ENCODE measurements at places on chromosomes 12 and 14.
A peak's percentile ranks its signal among the peaks of the same experiment; 100 is the strongest.

GRCh38 chr12:5904969-5905368, 40.1 kb downstream of the ANO2 start:
- no peak for DNase-seq

- DNase-seq = no peak
These were observed 659.5 kb downstream of the TMEM121 start for GRCh38 chr14:106185837-106186233.

GRCh38 chr12:126807312-126807865, 1459.6 kb upstream of the TMEM132C start:
- no peak for DNase-seq

DNA sequence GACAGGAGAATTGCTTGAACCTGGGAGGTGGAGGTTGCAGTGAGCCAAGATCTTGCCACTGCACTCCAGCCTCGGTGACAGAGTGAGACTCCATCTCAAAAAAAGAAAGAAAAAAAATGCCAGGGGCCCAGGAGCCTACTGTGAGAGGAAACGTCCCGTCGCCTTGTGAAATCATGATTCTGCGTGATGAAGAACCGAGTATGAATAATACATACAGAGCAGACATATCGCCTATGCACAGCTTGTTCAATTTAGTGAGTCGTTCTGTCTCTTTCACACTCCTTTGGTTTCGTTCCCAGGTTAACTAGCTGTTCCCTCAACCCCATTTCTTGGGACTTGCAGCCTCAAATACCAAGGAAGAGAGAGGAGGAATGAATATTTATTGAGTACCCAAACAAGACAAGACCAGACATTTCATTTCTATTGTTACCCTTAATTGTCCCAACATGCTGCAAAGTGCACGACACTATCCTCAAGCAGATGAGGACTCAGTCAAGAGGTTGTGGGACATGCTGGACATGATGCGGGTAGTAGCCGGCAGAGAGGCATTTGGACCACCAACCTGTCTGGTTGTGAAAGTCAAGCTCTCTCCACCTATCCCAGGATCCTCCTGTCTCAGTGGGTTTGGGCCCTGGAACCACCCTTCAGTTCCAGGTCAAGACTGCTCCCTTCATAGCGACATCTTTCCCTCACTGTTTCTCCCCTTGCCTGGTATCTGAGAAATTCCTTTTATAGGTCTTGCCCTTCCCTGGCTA, 8.6 kb upstream of the CD27 start:
- DNase-seq = no peak

GRCh38 chr14:68951800-68952530, 27.1 kb downstream of the ACTN1 start:
- no peak for DNase-seq

DNA sequence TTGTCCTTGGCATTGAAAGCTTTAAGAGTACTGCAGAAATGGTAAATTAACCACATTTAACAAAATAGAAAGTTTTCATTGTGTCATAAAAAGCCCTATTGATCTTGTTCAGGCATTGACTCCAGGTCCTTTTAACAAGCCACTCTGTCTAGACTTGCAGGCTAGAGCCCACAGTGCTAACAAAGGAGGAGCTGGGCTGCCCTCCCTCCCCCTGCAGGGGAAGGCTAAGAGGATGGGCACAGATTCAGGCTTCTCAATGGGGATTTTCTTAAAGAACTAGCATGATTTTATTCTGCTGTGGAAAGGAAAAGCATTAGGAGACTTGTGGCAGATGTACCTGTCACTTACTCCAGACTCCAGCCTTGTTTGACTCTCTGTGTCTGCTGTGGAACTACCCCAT, 463.6 kb downstream of the NRXN3 start:
- peak; percentile 6 for DNase-seq

DNA sequence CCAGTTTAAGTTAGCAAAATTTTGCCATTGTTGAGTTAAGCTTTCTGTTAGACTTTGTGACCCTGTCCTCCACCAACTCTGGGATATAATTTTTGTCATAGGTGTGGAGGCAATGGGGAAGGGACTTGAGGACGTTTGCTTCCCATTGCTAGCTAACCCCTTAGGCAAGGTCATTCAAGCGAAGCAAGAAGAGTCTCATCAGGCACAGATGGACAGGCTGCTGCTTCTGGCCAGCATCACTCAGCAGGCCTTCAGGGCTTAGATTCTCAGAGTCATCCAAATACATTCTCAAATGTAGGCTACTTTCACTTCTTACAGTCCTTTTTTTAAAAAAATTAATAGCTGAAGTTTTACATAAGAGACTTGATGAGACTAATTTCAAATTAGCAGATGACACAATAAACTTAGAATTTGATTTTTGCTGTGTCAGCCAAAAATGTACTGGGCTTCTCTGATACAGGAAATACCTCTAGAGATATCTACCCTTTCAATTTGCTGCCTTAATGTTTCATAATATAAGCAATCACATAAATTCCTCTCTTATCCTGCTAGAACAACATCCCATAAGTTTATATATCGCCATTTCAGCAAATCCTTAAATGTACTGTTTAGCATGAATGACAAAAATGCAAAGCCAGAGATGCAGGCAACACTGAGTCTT, 875.2 kb downstream of the FLRT2 start:
- no peak for DNase-seq

- DNase-seq = no peak
These were observed 399.8 kb upstream of the SOX5 start for GRCh38 chr12:24349051-24349799.

DNA sequence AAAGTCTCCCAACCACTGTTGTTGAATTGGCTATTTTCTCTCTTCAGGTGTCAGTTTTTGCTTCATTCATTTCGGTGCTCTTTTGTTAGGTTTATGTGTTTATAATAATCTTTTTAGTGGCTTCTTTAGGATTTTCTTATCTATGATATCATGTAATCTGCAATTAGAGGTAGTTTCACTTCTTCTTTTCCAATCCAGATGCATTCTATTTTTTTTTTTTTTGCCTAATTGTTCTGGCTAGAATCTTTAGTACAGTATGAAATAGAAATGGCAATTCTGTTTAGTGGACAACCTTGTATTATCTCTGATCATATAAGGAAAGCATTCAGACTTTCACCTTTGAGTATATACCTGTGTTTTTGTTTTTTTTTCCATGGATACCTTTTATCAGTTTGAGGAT, 17.4 kb downstream of the CNOT2 start:
- no peak for DNase-seq

GRCh38 chr12:88642675-88643431, 62.6 kb upstream of the KITLG start:
- no peak for DNase-seq

- no peak for DNase-seq
These were observed 98.2 kb downstream of the SRGAP1 start for GRCh38 chr12:63942464-63943241.

DNA sequence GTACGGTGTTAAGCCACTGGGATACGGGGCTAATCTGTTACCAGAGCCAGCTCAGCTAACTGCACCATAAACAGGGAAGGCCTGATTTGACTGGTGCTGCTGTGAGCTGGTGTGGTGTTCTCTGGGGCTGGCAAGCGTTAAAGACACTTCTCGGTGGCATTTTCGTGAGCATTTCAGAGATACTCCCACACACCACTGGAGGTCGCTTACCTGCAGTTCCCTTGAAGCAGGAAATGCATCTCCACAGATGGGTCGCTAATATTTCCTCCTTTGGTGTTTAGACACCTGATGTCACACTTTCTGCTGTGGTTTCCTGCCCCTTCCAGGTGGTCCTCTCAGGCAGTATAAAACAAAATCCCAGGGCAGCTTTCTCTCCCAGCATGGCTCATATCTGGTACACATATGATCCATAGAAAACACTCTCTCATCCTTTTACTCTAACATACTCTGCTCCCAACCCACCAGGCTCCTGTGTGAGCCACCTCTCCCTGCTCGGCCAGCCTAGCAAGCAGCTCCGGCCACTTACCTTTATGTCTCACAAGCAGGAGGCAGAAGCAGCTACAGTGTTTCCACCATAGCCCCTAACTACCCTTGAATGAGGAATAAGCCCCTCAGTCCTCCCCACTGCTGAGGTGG, 129.9 kb upstream of the GRIN2B start:
- no peak for DNase-seq

DNA sequence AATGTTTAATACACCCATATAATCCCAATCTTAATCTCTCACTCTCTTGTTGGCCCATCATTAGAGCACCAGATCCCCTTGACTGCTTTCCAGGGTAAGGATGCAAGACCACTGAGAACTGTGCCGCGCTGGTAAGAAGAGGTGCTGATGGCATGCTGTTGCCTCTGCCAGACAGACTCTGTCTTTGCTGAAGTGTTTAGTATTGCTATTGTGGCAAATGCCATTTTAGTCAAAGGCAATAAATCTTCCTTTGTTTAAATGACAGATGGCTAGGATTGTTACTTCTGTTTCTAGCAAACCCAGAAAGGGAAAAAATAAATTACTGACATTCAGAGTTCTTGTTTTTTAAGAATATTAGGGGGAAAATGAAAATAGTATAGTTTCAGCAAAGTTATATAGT, 152.3 kb downstream of the MON2 start:
- DNase-seq = no peak
